ENCODE measurements at places on chromosomes 6 and 20.

- no peak for DNase-seq
Observed at GRCh38 chr6:14276667-14277404, 159.3 kb downstream of the CD83 start.

GRCh38 chr6:26071135-26071534 lies 16.1 kb upstream of the HFE start:
- no peak for DNase-seq

DNA sequence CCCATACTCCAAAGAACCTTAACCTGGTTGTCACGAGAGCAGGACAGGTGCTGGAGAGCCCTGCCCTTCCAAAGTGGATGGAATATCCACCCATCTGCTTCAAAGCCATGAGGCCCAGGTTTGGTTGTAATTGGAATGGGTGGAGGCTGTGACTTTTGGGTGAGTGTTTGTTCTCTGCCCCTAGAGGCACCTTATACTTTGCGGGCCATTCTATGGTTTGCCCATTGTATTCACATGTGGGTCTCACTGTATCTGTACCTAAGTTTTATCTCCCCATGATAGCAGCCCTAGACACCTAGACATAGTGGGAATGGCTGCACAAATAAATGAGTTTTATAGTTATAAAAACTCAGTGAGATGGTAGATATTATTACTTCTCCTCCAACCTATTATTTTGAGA lies 67.1 kb upstream of the NAA20 start:
- DNase-seq, result no peak

GRCh38 chr20:50900261-50900660 lies 31.0 kb downstream of the ADNP start:
- no peak for DNase-seq

DNA sequence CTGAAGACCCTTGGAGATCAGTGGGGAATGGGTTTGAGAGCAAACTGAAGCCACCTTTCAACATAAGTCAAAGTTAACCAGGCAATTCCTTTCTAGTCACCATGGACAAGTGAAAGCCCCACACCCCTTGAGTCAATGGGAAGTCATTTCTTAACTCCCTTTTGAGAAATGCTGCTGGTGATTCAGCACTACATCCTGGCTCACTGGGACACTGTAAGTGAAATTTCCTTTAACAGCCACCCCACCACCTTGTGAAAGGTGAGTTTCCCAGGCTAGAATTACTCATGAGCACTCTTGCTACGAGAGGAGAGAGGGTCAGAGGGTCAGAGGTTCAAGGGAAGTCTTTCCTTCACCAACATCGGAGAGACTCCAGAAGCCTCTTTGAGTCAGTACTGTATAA lies 93.3 kb upstream of the MARCKS start:
- no peak for DNase-seq

GRCh38 chr6:34560366-34561226 lies 4.5 kb upstream of the SPDEF start:
- DNase-seq, result no peak

DNA sequence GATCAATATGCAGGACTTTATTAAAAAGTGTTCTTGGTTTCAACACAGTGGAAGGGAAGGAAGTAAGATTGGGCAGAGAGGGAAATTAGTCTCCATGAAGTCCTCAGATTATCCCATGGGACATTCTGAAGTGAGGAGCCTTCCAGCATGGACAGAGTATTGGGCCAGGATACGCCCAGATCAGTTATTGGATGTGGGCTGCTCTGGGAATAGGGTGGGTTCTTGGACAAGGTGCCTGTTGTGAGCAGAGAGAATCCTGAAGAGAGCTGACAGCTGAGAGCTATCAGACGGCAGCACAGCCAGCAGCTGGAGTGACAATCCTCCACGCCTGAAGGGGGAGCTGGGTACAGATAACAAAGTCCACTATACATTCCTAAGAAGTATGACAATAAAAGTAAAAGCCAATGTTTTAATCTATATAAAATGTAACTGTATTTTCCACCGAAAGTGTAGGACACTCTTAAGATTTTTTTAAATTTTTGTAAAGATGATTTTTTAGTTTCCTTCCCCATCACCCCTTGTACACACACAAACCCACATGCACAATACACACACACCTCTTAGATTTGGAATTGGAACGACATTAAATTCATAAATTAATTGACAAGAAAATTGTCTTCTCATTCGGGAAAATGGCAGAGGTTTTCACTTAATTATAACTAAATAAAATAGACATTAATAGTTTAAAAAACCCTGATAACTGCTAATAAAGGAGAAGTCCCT lies 107.8 kb downstream of the FBXO5 start:
- DNase-seq, result no peak

DNA sequence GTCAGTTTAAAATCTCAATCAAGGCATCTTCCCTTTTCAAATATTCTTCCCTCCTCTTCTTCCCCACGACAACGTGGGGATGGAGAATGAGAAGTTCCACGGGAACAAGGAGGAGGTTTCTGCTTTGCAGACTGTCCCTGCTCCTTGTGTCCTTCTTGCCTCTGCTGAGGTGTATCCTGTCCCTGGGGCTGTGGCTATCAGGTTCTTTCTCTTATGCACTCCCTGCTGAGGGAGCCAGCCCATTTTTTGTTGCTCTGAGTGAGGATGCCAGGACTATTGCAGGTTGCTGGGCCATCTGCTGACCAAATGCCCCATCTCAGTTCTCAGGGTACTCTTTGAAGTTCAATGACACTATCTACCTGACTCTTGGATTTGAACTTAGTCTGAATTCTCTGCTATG lies 533.6 kb downstream of the RNF144B start:
- no peak for DNase-seq

DNA sequence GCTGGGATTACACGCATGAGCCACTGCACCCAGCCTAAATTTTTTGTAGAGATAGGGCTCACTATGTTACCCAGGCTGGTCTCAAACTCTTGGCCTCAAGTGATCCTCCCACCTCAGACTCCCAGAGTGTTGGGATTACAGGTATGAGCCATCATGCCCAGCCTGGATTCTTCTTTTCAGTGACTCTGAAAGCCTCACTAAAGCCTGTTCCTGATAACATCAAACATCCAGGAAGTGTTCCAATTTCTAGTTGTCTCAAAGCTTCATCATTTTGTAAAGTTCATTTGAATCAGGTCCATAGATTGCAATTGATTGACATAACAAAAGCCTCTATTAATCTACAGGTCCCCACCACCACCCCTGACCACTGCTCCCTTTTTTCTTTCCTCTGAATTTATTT lies 29.2 kb upstream of the CHMP4B start:
- no peak for DNase-seq
